ENCODE measurements at places on chromosomes 2 and 18.

DNA sequence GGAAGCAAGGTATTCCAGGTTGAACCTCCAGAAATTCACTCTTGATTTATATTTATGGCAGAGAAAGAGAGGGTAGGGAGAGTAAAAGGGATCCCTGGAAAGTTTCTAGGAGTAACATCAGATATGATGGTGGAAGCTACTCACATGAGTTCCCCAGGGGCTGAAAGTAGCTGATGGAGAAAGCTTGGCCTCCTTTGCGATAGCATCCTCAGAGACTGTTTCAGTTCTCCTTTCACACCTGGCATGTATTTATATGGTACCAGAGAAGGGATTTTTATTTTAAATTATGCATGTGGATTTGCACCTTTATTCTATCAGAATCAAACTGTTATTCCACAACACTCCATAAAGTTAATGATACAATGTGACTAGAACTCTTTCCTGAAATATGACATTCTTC, 126.3 kb upstream of the OSR1 start:
- DNase-seq: no peak

- DNase-seq: no peak
These were observed 112.6 kb downstream of the CABLES1 start for GRCh38 chr18:23247896-23248295.

DNA sequence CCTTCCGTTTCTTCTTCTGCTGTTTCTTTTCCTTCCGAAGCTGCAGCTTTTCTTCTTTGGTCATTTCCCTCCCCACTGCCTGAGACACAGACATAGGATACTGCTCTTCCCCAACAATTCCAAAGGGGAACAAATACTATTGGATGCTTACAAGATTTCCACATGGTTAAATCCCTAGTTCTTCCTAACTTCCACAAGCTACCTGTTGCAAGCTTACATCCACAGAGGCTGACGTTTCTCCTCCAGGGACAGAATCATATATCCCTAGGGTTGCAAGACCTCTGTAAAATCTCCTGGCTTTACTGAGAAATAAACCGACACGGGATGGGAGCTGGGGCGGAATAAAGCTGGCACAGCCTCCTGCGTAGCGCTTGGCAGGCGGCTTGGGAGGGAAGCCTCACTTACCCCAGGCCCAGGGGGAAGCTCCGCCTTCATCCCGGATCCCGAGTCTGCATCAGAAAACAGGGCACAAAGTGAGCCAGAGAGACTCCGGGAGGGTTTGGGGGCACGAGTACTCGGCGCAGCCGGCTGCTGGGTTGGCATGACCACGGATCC, 590 bp downstream of the EIF2B4 start:
- DNase-seq: no peak

DNA sequence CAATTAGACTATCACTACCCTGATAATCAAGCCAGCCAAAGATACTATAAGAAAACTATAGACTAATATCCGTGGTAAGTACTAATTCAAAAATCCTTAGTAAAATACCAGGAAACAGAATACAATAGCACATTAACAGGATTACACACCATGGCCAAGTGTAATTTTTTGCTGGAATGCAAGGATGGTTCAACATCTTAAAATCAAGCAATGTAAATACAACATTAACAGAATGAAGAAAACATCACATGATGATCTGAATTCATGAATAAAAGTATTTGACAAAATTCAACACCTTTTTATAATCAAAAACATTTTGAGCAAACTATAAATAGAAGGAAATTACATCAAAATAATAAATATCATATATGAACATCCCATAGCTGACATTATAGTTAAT, 350.7 kb upstream of the LRRTM1 start:
- DNase-seq: no peak

- no peak for DNase-seq
These were observed 567.8 kb upstream of the KLHL29 start for GRCh38 chr2:22817197-22817596.

DNA sequence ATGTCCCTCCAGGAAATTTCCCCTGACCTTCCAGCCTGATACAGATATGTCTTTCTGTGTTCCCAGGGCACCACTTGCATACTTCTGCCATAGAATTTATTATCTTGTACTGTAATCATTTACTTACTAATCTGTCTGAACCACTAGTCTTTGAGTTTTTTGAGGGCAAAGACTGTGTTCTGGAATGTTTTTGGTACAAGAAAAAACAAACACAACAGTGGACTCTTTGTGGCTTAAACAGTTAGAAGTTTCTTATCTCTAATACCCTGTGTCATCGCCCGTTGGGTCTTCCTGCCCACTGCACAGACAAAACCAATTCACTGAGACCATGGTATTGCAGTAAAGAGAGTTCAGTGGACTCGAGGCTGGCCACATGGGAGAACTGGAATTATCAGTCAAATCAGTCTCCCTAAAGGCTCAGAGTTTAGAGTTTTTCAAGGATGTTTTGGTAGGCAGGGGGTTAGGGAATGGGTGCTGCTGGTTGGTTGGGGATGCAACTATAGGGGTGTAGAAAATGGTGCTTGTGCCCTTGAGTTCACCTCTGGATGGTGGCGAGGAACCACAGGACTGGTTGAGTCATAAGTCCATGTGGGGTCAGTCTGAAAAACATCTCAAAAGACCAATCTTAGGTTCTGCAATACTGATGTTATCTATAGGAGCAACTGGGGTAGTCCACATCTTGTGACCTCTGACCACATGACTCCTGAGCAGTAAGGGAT, 20.3 kb downstream of the RALB start:
- no peak for DNase-seq

- no peak for DNase-seq
These were observed 125.4 kb downstream of the TPO start for GRCh38 chr2:1538663-1539062.

- DNase-seq: no peak
These were observed 93.0 kb upstream of the MCFD2 start for GRCh38 chr2:47008381-47009252.

DNA sequence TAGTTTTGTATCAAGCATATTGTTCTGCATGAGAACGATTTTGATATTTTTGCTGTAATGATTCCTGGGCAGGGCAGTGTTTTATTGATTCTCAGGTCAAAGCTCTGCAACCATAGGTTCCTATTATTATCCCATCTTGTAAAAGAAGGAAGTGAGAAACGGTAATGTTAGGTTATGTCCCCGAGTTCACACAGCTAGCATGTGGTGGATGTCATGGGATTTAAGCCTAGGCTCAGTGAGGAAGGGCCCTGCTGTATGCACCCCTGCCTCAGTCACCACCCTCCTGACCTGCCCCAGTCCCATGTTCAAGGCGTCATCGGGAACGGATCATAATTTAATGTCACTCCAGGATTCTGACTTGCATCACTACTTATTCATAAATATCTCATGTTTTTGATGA, 10.7 kb downstream of the ACP1 start:
- peak; percentile 35 for DNase-seq

DNA sequence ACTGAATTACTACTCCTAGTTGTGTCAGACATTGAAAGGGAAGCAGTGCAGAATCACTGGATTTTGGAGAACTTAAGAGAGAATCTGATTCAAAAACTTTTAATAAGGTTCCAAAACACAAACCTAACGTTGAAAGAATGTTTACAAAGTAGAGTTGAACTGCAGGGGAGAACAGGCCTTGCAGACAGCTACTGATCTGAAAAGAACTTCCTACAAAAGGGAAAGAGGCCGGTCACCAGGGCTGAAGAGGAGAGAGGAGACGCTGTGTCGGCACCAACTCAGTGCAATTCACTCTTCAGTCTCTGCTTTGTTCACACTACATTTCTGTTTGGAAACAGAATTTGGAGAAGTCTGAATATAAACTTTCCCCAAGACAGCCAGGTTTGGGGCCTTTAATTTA, 124.0 kb downstream of the GAREM1 start:
- DNase-seq: no peak

- no peak for DNase-seq
These were observed 32.4 kb downstream of the SLC66A2 start for GRCh38 chr18:79919089-79919488.

- no peak for DNase-seq
These were observed 62.2 kb upstream of the IGFBP5 start for GRCh38 chr2:216757532-216757931.

- DNase-seq: no peak
These were observed 98.8 kb downstream of the MRO start for GRCh38 chr18:50721006-50721405.

DNA sequence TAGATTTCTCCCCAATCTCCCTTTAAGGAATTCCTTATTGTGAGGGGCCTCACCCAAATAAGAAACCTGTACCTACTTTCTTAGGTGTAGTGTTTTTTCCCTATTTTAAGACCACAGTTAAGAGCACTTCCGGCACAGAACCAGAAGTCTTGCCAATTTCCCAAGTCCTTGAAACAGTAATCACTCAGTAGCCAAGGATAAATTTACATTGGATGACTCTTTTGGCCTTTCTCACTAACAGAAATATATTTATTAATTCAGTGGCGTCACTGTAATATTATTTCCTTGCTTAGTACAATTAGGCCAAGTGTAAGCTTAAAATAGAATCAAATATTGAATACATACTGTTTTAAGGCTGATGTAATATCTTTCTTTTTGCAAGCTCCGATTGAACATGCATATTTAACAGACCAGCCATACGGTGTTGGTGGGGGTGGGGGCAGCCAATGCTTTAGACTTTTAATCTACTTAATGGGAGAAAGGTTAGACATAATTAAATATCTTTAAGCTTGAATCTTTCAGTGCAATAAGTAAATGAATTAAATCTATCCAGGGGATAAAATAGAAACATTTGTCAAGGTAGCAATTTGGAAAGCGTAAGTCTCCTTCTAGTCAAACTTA, 50.8 kb upstream of the ITGA6 start:
- no peak for DNase-seq

- no peak for DNase-seq
These were observed 160.2 kb downstream of the NCK2 start for GRCh38 chr2:105904938-105905337.

DNA sequence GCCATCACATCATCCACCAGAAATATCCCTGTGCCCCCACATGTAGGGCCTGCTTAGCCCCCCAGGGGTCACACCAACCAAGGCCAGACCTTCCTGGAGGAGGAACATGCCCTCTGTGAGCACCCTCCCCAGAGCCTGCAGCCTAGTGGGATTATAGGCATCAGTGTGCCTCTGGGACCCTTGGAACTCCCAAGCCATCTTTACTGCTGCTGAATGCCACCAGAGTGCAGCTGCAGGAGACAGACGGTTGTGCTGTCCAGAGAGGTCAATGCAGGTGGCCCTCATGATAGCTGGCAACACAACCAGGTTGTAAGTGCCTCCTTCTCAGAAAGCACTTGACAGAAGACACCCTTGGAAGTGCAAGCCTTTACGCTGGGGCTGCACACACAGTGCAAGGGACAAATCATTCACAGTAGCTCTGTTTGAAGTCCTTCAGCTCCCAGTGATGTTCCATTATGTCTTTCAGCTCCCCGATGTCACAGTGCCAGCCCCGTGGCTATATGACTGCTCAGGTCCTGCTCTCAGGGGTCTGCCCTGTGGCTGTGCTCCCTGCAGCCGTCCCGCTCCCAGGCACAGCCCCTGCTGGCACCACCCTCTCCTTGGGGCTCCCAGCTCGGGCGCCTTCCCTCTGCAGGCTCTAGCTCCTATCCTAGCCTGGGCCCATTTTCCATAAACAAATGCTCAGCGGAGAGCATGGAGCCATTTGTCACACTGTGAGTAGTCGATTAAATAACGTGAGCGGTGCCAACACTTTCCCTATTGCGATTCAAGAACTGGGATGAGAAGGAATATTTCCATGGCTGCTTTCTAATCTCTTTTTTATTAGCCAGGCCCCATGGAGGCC, 65.1 kb downstream of the EDAR start:
- no peak for DNase-seq

GRCh38 chr2:14626873-14627272, 5.6 kb upstream of the LRATD1 start:
- no peak for DNase-seq

GRCh38 chr2:144385381-144385780, 134.5 kb downstream of the ZEB2 start:
- DNase-seq: no peak

DNA sequence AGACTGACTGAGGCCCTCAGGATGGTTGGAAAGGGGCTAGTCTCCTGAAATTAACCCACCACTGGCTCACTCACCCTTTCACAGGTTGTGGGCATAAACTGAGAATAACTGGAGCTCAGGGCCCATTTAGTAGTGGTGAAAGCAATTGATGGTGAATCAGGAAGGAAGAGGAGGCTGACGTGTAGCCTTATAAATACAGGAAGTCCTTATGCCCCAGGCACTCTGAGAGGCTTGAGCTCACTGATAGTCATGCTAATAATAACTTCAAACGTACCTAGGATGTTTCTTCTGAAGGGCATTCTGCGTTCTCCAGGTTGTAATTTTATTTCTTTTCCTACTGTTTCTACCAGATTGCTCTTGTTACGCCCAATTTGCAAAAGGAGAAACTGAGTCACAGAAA, 328.4 kb downstream of the CLIP4 start:
- DNase-seq: no peak

- DNase-seq: no peak
These were observed 16.4 kb downstream of the CRIM1 start for GRCh38 chr2:36371928-36372391.

GRCh38 chr2:212991120-212991519, 160.3 kb downstream of the IKZF2 start:
- DNase-seq: no peak

DNA sequence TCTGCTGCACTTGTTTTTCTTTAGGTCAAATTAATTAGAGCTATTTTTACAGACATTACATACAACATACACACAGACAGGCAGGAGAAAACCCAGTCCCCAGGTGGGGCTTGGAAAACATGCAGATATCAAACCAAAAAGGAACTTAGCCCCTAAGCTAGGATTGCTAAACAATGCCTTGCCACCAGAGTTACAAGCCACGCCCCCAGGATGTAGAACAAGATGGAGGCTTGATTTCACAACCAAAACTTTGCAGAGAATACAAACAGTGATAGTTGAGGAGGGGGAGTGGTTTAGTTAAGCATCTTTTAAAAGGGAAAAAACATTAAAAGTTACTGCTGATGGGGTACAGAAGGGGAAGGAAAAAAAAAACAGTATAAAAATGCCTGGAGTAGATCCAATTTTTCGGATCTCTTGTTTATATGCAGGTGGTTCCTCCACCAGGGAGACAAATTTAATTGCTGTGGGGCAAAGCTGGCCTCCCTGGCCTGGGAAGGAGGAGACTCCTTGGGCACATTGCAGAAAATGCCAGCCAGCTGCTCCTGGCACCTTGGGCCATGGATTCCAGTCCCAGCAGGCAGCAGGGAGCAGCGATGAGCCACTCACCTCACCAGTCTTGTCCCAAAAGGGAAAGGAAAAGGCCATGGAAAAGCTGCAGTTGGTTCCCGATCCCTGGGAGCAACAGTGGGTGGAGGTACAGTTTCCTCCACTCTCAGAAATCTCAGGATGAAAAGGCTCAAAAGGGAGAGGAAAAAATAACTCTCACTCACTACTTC, 348.4 kb upstream of the REG3G start:
- peak; percentile 3 for DNase-seq

DNA sequence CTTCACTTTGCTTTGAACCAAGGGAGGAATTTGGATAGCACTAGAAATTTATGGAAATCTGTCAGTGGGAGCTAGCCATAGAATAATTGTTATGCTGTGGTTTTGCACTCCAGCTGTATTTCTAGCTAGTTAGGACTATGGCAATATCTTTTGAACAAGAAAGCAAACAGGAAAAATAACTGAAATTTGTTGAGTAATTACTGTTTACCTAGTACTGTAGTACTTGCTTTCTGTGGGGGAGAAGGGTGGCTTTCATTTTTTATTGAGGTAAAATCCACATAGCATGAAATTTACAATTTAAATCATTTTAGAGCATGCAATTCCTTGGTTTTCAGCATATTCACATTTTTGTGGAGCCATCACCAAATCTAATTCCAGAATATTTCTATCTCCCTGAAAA, 28.4 kb downstream of the MBD5 start:
- no peak for DNase-seq

- no peak for DNase-seq
These were observed 270.7 kb upstream of the NRP2 start for GRCh38 chr2:205411558-205411957.

- DNase-seq: no peak
These were observed 56.4 kb upstream of the LRRC30 start for GRCh38 chr18:7174344-7175095.
